ENCODE measurements at places on chromosomes 7 and 10.

DNA sequence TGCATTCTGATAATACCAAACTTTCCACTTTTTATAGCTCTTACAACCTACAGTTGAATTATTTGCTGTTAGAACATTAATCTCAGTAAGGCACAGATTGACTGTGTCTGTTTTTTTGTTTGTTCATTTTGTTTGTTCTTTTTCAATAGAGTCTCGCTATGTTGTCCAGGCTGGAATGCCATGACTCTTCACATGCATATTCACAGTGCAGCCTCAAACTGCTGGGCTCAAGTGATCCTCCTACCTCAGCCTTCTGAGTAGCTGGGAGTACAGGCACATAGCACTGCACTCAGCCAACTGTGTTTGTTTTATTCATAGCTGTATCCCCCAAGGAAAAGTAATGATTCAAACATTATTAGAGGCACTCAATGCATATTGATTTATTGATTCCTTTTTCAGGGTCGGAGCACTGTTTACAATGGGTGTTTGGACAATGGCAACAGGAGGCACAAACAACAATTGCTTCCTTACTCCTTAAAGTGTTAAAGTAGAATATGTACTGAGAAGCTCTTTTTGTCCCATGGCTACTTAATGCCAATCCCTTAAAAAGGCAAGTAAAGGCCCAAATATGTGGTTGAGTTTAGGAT is 61.1 kb downstream of the SNX13 start:
- no peak for DNase-seq

GRCh38 chr7:28354601-28355402 is 57.5 kb upstream of the CREB5 start:
- DNase-seq, result no peak

GRCh38 chr7:68074242-68074641 is 1077.6 kb downstream of the TYW1 start:
- no peak for DNase-seq

- no peak for DNase-seq
Measured at GRCh38 chr10:118868589-118868988, 113.8 kb upstream of the CACUL1 start.

DNA sequence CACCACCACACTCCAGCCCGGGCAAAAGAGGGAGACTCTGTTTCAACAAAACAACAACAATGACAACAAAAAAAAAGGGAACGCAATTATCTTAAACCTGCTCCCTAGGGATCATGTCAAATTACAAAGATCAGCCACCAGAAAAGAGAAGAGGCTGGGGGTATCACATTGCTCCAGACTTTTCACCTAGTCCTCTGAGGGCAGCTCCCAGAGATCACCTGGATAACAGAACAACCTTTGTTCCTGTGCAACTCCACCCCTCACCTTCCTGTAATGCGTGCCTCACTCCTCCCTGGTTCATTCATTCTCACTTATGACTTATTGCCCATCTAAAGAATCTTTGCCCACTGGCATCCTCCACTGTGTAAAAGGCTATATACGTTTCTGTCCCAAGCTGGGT is 31.8 kb downstream of the SVOPL start:
- DNase-seq, result no peak

DNA sequence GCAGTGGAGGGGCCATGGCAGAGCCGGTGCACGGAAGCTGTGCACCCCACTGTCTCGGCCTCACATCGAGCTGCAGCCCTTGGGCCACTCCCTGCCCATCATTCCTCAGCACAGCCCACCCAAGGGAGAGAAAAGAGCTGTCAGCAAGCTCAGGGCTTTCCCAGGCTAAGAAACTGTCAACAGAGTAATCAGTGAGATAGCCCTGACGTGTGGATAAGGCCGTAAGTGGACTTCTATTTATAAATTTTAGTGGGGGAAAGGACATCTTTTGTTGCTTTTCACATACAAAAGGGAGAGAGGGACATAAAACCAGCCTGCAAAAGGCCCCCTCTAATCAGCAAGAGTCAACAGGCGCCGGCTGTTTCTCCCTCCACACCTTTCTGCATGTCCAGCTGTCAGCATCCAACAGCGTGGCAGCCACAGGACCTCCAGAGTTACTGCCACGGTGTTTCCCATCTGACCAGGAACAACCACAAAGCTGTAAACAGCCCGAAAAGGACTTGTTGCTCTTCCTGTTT is 56.8 kb upstream of the DDC start:
- no peak for DNase-seq

DNA sequence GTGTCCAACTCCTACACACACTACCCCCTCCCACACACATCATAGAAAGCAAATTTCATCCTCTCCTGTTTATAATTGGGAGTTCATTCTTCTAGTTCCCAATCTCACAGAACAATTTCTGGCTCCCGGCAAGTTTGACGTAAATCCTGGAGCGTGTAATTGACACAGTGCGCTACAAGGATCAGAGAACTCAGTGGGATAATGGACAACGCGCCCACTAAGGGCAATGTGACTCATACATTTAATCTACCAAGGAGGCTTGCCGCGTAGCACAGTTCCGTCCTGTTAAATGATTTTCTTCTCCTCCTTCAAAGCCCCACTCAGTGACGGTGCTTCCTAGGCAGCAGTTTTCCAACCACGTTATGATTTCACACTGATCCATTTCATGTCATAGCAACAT is 277.6 kb downstream of the SFMBT2 start:
- no peak for DNase-seq

DNA sequence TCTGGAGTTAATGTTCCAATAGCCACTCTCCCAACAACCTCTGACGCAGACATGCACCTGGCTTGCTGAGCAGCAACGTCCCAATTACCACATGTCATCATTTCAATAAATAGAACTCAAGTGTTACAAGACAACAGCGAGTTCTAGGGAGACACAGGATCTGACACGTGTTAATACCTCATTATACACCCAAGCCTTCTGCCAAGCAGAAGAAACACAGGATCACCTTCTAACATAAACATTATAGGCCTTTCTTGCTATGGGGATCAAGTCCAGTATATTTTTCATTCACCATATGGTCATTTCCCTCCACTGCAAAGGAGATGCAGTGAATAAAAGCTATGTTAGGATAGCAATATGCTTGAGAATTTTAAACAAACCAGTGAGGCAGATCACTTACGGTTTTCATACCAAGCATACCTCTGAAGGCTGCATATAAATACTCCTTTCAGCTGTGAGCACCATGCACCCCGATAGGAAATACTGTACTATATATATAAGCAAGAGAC is 74.2 kb downstream of the JAZF1 start:
- DNase-seq, result no peak

DNA sequence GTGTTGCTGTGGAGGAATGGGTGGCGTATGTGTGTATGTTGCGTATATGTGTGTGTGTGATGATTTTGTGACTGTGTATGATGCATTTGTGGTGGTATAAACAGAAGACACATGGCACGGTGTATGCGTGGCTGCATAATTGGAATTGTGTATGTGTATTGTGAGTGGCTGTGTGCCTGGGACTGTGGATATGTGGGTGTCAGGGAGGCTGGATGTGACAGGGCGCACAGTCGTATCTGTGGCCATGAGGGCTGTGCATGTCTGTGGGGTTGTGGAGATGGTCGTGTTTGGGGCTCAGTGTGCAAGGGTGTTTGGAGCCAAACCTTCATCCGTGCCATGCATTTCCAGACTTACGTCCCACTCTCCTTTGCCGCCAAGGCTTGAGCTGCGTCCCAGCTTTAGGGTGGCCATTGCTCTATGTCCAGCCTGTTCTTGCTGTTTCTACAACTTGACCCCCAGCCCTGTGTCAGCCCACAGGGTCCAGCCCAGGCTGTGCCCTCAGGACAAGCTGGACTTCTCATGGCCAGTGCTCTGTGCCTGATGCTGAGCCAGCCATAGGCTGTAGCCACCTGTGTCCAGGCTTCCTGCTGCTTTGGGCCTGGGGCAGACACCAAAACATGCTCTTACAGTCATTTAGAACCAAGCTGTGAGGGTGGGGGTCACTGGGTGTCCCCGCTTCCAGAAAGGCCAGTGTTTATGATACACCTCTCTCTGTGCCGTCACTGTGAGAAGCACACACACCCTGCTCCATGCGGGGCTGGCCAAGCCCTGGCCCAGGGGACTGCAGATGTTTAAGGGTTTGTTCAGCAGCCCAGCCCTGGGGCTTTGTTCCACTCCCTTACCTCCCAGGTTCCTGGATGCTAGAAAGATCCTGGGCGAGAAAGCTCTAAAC is 127.6 kb downstream of the NEURL1 start:
- no peak for DNase-seq

- DNase-seq, result no peak
Measured at GRCh38 chr10:9545073-9545472, 1472.6 kb upstream of the CELF2 start.

DNA sequence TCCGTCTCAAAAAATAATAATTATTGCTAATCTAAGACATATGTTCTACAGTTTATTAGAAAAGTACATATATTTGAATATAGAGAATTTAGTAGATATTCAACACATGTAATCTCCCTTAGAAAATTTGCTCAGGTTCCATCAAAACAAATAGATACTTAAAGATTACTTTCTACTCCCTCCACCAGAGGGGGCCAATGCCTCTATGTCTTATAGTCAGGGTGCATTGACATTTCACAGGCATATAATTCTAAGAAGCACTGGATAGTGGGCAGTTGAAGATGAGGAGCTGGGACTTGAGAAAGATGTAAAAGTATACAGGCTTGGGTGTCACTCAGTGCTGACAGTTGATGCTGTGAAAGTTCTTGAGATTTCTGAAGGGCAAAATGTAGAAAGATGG is 301.6 kb upstream of the HPS1 start:
- DNase-seq, result peak; percentile 45

GRCh38 chr10:29685506-29685905 is 50.7 kb upstream of the SVIL start:
- DNase-seq, result no peak

GRCh38 chr10:126185676-126186447 is 202.4 kb downstream of the ADAM12 start:
- no peak for DNase-seq

DNA sequence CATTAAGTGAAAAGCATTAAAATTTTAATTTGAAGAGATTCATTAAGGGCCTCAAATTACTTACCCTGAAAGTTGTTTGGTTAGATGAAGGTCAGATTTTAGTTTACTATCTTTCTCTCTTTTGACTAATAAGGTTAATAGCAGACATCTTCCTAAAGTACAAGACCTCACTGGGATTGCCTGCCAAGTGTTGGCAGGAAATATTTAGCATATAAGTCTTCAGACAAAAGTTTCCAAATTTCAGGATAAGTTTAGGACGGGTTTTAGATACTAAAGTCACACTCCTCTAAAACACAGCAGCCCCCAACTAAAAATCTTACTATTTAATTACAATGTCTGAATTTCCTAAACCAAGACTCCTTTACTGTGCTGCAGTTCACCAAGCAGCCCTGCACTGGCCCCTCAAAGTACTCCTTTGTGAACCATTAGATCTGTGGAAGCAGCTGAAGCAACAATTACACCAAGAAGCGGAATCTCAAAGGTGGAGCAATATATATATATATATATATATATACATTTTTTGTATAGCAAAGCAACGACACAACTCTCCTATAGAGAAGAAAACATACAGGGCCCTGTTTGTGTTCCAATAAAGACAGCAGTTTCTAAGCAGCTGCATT is 91.2 kb upstream of the KCNIP2 start:
- DNase-seq, result no peak

GRCh38 chr7:31710171-31710570 is 23.2 kb downstream of the PPP1R17 start:
- DNase-seq, result no peak

GRCh38 chr7:28135760-28136159 is 44.8 kb downstream of the JAZF1 start:
- no peak for DNase-seq

DNA sequence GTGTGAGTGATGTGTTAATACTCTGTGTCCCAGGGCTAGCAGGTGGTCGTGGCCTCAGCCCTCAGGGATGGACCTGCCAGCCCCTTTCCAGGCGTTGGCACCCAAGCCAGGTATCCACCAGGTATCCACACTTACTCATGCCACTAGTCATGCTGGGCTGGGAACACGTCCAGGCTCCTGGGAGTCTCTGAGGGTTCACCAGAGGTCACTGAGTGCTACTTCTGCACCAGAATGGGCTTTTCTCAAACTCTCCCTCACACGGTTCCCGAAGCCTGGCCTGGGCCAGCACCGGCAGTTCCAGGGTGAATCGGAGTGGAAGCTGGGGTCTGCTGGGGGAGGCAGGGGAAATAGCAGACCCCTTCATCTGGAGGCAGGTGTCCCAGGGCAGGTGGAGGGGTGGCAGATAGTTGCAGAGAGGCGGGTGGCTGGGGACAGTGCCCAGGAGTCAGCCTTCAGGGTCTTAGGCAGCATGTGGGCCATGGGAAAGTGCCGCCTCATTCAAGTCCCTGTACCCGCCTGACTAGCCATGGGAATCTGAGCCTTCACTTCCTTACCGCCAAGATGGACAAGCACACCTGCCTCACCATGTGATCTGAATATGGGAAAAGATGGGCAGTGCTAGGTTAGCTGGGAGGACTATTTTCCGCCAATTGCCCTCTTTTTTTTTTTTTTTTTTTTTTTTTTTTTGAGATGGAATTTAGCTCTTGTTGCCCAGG is 95.5 kb upstream of the GTF2I start:
- DNase-seq, result no peak

DNA sequence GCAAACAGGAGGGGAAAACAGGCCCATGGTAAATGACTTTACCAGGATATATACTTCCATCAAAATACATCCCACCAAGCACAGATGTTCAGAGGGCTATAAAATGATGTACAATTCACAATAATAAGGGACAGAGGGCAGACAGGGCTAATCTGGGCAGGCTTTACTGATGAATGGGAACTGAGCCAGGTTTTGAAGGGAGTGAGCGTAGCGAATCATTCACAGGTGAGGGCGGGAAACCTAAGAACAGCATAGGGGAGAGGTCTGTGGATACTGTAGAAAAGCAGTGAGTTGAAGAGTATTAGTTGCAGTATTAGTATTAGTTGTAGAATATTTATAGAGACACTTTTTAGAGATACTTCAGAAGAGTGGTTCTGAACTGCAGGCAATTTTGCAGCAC is 180.8 kb downstream of the JAZF1 start:
- DNase-seq, result no peak

DNA sequence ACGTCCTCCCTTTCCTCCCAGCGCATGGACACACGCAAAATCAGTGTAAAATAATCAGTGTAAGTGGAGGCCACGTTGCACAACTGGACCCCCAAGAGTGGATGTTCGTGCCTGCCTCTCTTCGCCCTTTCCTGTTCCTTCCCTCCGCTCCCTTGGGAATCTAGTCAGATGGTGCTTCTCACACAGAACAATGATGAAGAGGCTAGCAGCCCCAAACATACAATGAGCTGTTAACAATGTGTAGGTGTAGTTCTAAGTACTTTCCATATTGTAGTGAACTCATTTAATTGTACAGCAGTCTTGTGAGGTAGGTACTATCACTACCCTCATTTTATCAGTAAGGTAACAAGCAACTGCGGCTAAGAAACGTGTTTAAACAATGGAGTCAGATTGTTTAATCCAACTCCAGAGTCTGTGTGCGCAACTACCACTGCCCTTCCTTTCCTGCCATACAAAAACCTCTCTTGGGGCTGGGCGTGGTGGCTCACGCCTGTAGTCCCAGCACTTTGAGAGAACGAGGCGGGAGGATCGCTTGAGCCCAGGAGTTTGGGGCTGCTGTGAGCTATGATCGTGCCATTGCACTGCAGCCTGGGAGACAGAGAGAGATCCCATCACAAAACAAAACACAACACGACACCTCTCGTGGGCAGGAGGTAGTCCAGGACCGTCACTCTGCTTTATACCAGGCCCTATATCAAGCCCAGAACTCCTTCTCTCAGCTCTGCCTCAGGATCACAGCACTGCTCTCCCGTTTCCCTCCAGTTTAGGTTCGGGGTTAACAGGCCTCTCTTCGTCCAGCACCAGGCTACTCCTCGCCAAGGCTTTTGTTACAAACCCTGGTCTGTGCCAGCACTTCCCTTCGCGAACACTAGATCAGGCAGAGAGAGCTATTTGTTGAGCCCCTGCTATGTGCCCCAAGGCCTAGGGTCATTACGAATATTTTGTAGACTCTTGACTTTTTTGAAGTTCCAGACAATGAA is 1.1 kb downstream of the FKBP9 start:
- DNase-seq, result no peak
